Activated effector memory CD4-positive, alpha-beta T cell treated with Interleukin-2 at 50 U/mL for 16 hours (primary cell): ENCODE measurements at places on chromosomes 6 and 20.

DNA sequence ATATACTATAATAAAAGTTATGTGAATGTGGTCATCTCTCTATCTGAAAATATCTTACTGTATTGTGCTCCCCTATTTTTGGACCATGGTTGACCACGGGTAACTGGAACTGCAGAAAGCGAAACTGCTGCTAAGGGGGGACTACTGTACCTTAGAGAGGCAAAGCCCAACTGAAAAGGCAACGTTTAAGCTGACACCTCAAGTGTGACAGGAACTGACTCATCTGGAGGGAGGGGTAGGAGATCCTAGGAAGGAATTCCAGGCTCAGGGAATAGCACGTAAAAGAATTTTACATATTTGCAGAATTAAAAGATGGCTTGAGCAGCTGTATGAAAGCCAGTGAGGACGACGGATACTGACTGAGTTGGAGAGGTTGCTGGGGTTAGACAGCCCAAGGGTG, 34.8 kb downstream of the ELOVL2 start:
- no peak for DNase-seq

DNA sequence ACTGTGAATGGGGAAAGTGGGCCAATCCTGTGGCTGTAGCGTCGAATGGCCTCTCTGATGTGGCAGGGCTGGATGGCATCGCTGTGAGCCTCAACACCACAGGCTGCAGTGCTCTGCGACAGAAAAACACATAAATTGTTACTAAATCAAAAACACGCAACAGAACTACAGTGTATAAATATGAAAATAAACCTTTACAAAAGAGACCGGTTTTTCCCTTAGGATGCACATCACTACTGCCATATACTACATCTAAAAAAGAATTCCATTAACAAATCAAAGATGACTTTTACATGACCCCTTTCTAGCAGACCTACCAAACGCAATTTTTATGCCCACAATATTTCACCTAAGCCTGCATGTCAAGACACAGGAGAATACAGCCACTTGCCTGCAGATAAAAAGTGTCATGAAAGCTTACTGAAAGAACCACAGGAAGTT, 395.5 kb upstream of the RUNX2 start:
- DNase-seq = peak; percentile 29

DNA sequence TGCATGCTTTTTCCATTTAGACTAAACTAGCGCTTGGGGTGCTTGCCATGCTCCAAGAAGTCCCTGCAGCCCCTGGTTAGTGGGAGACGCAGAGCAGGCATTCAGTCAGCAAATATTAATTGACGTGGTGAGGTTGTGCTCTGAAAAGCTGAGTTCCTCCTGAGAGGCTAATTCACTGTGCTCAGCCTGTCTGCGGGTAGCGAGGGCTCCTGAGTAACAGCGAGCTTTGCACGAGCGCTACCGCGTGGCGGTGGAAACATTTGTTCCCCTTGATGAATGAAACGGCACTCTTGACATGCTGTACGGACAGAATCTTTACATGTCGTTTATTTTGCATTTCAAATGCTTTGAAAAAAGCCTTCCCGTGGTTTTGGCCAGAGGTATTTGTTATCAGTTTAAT, 170.6 kb upstream of the AGPAT4 start:
- no peak for DNase-seq

GRCh38 chr6:44304282-44305199, 8.6 kb downstream of the AARS2 start:
- peak; percentile 15 for DNase-seq

DNA sequence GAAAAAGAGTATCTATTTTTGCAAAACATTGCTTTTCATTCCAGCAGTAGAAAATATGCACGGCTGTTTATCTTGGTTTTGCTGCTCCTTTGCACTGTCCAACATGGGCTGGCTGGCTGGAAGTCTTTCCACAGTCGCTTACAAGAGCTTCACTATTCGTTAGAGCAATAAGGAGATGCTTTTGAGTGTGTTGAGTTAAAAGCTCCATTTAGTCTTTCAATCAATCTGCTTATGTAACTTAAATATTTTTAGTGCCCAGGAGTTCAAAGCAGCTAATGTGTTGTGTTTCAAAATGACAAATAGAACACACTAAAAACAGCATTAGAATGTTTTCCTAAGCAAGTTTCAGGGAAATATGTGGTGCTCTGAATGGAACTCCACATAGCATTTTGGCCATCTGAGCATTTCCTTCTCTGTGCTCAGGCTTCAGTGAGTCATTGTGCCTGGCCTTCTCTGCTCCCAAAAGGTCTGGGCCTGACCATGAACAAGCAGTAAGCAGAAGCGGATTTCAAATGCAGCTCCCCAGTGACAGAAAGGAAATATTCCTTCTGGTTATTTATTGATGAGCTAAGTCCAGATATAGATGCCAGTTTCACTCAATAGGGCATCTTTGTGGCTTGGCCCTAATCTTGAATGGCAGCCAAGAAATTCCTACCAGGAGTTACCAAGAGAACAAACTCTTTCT, 580.3 kb downstream of the TENT5A start:
- no peak for DNase-seq

- DNase-seq = peak; percentile 80
These were observed 19.8 kb upstream of the ZSCAN16 start for GRCh38 chr6:28104392-28105244.

DNA sequence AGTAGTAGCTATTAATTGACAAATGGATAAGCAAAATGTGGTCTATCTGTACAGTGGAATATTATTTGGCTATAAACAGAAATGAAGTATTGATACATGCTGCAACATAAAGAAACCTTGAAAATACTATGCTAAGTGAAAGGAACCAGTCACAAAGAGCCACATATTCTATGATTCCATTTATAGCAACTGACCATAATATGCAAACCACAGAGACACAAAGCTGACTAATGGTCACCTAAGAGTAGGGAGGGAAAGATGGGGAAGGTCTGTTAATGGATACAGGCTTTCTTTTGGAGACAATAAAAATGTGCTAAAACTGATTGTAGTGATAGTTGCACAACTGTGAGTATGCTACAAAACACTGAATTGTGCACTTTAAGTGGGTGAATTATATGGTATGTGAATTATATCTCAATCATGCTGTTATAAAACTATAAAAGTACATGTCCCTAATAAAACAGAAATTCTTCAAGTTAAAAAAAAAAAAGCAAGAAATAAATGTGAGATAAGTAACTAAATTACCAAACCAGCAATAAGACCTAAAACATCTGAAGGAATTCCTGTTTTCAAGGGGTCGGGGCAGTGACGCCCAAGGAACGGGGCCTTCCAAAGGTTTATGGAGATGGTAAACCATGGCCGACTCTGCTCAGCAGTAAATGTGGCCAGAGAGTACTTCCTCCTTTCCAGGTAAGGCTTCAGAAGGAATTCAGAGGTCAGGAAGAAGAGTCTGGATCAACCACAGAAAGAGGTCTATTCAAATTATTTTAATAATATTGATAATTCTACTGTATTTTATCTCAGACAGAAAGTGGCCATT, 75.4 kb downstream of the ARHGAP18 start:
- DNase-seq = no peak

- DNase-seq = no peak
These were observed 384.7 kb downstream of the C6orf118 start for GRCh38 chr6:164924674-164925073.

DNA sequence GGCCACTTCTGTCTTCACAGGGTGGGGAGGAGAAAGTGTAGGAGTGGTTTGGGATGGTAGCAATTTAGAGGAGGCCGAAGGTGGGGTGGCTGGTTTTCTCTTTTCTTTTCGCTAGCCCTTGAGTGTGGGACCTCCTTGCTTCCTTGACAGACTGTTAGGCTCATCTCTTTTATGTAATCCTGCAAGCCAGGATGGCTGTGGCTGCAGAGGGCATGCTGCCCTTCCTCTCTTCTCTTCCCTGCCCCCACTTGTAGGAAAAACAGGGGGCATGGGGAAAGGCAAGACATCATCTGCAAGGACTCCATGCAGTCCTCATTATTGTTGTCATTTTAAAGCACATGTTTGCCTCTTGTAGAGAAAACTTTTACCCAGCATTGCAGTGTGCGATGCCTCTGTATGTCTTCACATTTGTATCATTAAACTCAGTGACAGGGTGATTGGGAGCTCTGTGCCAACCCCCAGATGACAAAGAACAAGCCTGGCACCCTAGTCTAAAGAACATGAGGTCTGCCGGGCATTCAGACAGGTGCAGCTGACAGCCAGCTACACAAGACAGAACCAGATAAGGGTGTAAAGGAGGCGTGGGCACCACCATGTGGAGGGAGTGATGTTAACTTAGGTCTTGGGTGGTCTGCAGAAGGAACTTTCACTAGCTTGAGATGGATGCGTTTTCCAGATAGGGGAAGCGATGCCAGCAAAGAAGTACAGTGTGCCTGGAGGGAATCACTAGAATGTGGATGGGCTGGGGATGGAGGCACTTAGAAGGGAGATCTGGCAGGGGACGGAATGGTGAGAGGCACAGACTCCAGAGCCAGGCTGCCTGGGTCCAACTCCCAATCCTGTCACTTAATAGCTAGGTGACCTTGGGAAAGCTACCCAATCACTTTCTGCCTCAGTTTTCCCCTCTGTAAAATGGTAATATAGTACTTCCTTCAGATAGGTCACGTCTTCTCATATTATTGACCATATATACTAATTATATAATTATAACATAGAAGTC, 207.6 kb downstream of the TBC1D7 start:
- no peak for DNase-seq

GRCh38 chr6:137147195-137147594, 26.2 kb downstream of the IL22RA2 start:
- DNase-seq = no peak

DNA sequence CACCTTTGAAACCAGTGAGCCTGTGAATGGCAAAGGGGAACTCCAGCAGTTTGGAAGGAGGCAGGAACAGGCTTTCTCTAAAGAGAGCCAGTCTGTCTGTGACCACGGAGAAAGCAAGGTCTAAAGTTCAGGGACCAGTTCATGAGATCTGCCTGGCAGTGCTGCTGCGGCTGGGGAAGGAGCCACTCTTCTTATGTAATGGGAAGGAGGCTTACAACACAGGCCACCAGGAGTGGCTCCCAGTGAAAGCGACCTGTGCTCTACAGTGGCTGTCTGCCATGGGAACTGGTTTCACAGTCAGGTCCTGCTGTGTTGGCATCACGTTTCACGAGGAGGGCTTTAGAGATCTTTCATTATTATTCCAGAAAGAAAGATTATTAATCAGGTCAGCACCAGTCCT, 291.9 kb upstream of the PRDM1 start:
- no peak for DNase-seq

GRCh38 chr6:139370999-139371345, 3.5 kb downstream of the CITED2 start:
- DNase-seq = no peak

GRCh38 chr6:73391675-73392074, 3.0 kb upstream of the DDX43 start:
- DNase-seq = no peak

- DNase-seq = no peak
These were observed 83.0 kb upstream of the CITED2 start for GRCh38 chr6:139457476-139457875.

GRCh38 chr6:3848380-3848779, 793 bp upstream of the FAM50B start:
- DNase-seq = no peak

DNA sequence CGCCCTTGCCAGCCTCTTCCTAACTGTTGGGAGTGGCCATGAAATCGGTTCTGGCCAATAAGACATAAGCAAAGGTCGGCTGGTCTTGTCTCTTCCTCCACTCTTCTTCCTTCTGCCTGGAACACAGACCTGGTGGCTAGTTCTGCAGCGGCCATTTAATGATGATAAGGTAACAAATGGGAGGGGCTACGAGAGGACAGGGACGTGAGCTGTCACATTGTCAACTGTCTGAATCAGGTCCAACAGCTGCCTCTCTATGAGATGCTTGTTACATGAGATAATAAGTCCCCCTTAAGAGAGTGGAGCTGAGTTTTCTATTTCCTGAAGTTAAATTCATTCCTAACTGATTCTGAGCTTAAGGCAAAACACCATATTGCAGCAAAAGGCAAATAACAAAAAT, 12.5 kb upstream of the TMEM242 start:
- no peak for DNase-seq

DNA sequence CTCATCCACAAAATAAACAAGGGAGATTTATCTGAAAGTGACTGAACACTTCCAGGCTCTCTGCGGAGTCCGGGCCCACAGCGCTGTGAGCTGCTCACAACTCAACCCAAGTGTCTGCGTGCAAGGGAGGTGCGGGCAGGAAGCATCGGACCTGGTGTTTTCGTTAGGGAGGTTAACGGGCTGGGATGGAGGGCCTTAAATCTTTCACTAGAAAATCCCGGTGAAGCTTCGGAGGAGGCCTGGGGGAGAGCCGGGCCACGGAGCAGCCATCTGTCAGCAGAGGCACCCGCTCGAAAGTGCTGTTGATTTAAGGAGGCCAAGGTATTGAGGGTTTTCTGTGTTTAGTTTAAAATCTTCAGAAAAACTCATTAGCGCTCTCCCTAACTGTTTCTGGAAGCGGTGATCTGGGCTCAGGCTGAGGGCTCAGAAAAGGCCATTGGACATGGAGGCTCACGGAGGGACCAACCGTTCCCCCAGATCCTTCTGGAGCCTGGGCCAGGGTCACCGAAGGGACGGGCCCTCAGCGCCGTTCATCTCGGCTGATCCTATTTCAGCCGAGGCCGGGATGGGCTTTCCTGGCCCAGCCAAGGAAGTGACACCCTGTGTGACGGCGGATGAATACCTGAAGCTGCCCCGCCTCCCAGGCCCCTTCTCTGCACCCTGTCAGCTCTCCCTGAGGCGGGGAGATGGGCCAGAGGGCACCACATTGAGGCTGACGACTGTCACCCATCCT, 20.7 kb downstream of the GATA5 start:
- no peak for DNase-seq

- peak; percentile 45 for DNase-seq
These were observed 22.2 kb upstream of the ZBTB2 start for GRCh38 chr6:151413372-151414145.

DNA sequence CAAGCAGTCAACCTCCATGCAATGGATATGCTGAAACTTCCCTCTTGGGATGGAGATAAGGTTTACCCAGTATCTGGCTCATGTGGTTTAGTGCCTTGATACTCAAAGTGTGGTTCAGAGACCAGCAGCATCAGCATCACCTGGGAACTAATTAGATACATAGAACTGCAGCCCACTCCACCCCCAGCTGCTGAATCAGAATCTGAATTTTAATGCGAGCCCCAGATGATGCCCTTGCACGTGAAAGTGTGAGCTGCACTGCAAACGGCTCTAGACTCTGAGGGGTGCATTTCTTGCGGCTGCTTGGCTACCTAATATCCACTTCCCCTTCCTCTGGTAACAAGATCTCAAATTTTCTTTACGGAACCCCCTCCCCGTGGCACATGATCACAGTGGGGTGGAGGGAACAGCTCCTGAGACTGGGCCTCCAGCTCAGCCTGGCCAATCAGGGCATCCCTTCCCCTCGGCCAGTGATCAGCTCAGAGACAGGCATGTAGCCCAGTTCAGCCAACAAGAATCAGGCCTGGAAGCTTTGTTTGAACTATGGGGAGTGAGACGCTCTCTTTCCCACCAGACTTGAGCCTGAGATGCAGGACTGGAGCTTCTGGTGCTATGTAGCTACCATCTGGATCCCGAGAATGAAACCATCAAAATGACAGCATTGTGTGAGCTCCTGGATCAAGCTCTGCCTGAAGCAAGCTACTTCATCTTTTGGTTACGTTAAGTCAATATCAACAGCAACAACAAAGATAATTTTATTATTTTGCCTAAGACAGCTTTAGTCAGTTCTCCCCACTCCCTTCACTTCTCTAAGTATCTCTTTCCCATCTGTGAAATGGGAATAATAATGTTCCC, 12.8 kb downstream of the KCNK15 start:
- DNase-seq = no peak

- no peak for DNase-seq
These were observed 31.5 kb downstream of the TRAF3IP2 start for GRCh38 chr6:111573892-111574797.
